ENCODE measurements at places on chromosomes 2 and 18.

DNA sequence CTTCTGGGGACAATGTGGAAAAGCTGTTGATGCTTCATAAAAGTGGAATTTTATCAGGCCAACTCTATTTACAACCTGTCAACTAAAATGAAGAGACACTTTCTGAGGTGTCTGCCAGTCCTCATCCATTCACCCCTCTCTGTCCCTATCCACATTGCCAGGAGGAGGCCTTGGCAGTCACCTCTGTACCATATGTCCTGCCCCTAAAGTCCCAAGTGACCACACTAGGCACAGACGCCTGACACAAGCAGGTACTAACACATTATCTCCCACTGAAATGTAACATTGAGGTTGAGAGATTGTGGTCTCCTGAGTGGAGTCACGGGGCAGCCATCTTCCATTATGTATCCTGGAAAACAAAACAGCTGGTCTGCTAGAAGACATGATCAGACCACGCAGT, 71.4 kb downstream of the OSBPL1A start:
- no peak for DNase-seq

GRCh38 chr2:206693399-206694137, 24.6 kb downstream of the DYTN start:
- DNase-seq: peak; percentile 20

GRCh38 chr2:20506201-20506685, 59.4 kb downstream of the RHOB start:
- DNase-seq: no peak

GRCh38 chr2:58336416-58336815, 95.3 kb upstream of the FANCL start:
- DNase-seq: no peak

DNA sequence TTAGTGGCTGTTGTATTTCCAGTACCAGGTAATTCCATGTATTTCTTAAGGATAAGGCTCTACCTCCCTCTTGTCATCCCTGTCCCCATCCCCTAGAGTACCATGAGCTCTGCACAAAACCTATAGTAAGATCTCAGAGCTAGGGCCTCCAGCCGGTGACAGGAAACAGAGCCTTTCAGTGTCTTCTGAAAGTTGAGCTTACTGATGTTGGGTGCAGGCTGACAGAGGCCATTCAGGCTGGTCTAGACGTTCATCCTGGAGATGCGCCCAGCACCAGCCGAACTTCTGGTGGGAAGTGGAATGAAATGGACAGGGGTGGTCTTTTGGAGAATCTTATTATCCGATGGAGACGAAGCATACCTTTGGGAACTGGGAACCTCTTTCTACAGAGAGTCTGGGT, 16.7 kb upstream of the LYPD6B start:
- DNase-seq: no peak

DNA sequence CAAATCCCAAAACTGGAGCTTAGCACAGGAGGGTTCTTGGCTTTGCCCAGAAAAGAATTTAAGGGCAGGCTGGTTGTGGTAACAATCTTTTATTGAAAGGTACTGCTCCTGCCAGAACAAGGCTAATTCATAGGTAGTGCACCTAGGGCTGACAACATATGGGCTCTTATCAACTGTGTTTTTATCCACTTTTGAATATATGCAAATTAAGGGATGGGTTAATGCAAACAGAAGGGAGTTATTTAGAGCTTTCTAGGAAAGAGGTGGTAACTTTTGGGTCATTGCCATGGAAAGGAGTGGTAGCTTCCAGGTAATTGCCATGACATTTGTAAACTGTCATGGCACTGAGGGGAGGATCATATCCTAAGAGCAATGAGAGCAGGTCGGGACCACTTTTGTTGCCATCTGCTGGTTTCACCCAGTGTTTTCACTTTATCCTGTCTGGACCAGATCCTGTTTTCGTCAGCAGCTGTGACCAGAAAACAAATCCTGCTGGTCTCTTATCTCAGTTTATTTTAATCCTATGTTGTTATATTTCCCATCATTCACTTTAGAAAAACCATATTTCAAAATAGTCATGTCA, 981 bp downstream of the C2orf66 start:
- DNase-seq: no peak

DNA sequence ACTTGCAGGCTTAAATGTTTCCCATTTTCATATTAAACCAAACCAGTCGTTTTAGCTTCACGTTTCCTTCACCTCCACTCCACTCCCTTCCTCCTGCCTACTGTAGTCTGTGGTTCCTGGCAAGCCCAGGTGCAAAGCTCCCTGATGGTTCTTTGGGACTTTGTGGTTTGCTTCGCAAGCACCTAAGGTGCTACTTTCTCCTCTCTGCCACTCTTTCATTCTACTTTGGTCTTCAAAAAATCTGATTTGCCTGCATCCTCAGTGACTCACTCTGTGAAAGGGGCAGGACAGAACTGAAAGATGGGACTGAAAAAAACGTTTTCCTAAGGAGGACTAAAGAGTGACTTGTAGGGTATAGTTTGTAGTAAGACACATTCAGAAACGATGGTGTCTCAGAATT, 228.4 kb downstream of the CYRIA start:
- no peak for DNase-seq

DNA sequence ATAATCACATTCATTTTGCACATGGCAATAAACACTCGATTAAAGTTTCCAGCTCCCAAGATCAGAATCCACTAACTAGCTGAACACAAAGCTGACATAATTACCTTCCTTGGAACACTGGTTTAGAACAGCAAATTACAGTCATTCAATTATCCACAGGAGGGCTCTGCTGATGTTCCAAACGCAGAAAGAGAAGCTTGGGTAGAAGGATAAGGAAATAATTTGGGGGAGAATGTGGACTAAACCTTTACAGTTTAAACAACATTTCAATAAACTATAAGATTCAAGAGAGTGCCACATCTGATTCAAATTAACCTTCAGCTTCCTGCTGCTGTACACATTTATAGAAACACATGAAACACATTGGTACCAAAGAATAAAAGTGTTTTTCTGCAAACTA, 67.8 kb upstream of the ARL4C start:
- no peak for DNase-seq

- DNase-seq: no peak
Measured at GRCh38 chr2:171575606-171576005, 53.3 kb downstream of the CYBRD1 start.

GRCh38 chr2:233789554-233789953, 11.4 kb downstream of the MROH2A start:
- DNase-seq: no peak

DNA sequence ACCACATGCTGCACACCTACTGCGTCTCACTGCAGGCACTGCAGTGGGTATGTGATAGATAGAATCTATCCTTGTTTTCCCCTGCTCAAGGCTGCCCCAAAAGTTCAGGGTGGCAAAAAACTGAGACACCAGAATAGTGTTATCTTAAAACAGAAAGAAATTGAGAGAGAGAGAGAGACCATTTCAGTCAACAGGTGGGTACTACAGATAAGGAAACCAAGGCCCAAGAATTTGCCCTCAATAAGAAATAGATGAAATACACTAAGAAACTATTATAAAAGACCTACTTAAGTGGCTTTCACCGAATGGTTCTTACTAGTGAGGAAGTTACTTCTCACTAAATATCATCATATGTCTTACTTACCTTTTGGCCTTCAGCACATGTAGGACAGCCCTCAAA, 27.9 kb downstream of the EPG5 start:
- DNase-seq: no peak

- peak; percentile 11 for DNase-seq
Measured at GRCh38 chr2:30862054-30862651, 54.9 kb upstream of the CAPN13 start.

GRCh38 chr2:40513201-40513600, 61.3 kb upstream of the SLC8A1 start:
- no peak for DNase-seq

GRCh38 chr2:29290293-29291047, 175.3 kb downstream of the CLIP4 start:
- no peak for DNase-seq

- DNase-seq: no peak
Measured at GRCh38 chr2:239225871-239226561, 174.8 kb downstream of the HDAC4 start.

DNA sequence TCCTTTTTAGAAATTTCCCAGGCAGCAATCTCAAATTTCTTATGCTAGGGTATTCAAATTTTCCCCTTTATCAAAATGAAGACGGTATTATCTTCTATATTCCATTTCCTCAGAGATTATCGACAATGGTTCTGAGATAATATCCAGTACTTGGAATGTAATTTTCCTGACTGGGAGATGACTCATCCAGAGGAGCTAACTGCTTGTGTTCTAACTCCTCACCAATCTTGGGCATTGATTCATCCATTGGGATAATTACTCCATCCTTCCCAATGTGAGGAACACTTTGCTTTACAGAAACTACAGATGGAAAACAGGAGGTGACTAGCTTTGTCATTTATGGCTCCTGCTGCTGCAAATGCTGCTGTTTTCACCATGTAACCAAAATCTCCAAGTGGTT, 239.4 kb upstream of the LYPD1 start:
- DNase-seq: no peak
